NCI-H526 (cell line): ENCODE measurements at places on chromosomes 12 and 14.

DNA sequence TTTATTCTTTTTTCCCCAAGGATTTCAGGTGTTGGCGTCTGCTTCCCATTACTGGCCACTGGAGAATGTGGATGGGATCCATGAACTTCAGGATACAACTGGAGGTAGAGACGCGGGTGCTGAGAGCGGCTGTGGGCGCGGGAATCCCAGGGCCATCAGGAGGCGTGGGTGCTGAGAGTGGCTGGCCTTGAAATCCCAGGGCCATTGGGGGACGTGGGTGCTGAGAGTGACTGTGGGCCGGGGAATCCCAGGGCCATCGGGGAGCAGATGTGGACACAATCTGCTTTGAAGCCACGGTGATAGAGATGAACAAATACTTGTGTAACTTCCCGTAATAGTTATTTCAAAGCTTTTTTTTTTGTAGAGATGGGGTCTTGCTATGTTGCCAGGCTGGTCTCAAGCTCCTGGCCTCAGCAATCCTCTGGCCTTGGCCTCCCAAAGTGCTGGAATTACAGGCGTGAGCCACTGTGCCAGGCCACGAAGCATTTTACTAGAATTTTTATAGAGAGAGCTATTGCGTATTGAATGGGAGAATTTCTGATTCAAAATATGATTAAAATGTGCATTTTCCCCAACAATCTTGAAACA lies 12.8 kb downstream of the ADGRD1 start:
- DNase-seq: no peak

- no peak for DNase-seq
Observed at GRCh38 chr12:75781532-75782046, 250.0 kb downstream of the PHLDA1 start.

GRCh38 chr12:124607681-124608425 lies 40.4 kb upstream of the NCOR2 start:
- no peak for DNase-seq

DNA sequence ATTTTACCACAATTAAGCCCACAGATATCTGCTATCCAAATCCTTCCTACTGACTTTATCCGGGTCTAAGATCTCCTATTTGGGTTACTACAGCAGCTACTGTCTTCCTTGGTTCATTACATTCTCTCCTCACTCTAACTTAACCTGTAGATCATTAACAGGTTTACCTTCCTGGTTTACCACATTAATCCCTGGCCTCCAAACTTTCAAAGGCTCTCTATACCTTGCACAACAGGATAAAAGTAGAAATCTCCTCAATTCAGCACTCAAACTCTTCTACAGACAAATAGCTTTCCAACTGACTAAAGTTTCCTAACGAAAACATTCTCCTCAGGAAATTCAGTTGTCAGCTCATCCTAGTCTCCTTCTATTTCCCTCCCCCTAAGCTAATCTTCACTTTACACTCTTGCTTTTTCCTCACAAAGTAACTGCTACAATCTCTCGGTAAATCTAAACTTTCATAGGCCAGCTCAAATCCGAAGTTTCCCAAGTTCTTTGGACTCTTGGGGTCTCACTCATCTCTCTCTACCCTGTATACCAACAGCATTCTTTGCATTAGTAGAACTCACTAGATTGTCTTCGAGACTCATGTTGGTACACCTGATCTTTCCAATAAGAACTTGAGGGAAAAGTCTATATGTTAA lies 2.7 kb downstream of the BTBD7 start:
- DNase-seq: no peak

- no peak for DNase-seq
Observed at GRCh38 chr14:67765192-67765834, 51.1 kb downstream of the ZFYVE26 start.

DNA sequence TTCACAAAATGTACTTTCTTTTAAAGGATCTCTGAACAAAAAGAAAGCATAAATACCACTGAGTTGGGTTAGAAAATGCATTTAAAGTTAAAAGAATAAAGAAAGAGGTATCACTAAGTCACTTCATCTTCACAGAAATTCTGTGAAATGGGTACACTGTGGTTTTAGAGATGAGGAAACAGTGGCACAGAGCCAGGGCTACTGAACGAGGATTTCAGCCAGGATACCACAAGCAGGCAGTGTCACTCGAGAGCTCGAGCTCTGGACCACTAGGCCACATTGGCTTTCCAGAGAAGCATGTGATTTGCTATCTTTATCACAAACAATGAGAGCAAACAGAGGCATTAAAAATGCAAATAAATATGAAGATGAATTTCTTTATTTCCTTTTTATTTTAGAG lies 51.0 kb downstream of the WDHD1 start:
- DNase-seq: no peak

- DNase-seq: no peak
Observed at GRCh38 chr12:19435831-19436497, 3.3 kb upstream of the AEBP2 start.

DNA sequence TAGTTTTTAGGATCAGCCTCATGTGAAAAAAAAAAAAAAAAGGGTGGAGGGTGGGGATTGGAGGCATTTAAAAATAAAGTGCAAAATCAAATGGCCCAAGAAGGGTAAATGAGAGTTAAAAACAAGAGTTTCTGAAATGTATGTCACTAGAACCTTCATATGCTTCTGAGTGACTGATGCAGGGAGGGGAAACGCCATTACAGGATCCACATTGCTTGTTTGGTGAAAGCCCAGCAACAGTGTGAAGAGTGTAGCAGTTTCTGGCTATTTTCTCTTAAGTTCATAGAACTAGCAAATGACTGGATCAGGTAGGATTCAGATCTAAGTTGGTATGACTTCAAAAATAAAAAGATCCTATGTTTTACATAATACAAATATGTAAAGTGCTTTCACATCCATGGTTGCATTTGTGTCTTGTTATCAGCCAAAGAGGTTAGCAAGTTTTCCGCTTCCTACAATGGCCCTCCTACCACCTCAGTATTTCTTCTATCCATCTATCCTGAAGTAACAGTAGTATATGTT lies 2.9 kb downstream of the CHPT1 start:
- no peak for DNase-seq

DNA sequence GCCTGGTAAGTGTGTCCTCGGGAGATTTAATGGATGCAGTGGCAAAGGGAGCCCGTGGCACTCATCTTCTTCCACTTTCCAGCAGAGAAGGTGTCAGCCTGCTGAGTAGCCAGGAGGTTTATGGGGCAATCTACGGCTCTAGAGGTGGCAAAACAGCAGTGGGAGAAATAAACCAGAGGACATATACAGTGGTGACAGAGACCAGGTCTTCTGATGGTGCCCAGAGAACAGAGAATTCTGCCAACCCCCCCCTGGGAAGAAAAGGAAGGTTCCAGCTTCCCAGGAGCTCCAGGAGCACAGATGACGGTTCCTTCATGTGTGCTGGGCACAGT lies 43.0 kb downstream of the SMIM41 start:
- DNase-seq: no peak

DNA sequence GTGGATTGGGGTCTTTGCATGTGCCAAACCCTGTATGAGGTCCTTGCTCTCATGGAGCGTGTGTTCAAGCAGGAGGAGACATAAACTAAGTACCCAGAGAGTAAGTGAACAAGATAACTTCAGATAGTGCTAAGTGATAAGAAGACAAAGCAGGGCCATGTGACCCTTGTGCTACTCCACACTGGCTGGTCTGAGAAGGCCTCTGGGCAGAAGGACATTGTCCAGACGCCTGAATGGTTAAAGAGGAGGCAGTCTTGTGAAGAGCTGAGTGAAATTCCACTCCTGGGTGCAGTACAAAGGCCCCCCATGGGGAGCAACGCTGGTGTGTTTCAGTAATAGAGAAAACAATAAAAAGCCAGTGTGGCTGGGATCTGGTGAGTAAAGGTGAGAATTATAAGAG lies 93.3 kb upstream of the RIC8B start:
- DNase-seq: no peak

- no peak for DNase-seq
Observed at GRCh38 chr14:65033181-65033580, 46.5 kb downstream of the FNTB start.

- DNase-seq: no peak
Observed at GRCh38 chr14:76467711-76468155, 91.8 kb downstream of the ESRRB start.

DNA sequence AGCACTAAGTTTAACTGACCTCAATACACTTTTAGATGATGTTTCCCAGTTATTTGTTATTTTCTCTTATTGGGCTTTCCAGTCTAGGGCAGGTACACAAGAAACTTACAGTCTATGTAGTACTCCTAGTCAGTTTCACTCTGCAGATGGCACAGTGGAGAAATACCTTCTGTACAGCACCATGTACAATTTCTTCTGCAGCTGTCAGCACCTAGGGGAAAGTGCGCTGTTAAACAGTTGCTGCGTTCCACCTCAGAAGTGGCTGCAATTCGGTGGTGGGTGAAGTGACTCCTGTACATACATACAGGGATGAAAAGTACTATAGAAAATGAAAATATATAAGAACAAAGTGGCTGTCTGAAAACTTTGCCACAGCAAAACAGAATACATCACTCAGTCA lies 48.3 kb downstream of the NOVA1 start:
- DNase-seq: no peak

GRCh38 chr12:112711507-112711906 lies 80.0 kb upstream of the RPH3A start:
- DNase-seq: no peak

- DNase-seq: no peak
Observed at GRCh38 chr12:19443585-19443984, 4.3 kb downstream of the AEBP2 start.

DNA sequence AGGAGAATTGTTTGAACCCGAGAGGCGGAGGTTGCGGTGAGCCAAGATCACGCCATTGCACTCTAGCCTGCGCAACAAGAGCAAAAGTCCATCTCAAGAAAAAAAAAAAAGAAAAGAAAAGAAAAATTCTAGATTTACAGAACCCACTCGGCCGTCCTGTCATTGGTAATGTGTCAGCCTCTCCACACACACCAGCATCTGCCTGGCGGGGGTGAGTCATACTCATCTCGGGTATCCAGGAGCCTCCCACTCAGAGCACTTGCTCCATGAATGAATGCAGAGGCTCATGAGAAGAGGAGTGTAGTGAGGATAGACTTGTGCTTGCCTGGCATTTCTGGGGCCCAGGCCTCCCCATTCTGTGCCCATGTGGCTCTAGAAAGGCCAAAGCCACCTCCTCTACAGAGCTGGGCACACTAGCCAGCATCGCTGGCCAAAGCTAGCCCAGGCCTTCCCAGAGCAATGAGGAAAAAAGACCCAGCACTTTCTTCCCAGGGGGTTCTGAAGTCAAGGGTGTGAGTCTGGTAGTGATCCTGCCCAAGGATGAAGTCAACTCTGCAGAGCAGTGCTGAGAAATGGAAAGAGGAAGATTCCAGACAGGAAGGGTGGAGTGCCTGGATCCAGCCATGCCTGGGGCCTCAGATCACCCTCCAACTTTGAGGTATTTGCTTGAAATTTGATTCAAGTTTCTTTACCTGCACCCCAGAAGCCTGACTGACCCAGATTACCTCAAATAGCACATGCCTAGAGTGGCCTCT lies 31.2 kb upstream of the KLC1 start:
- DNase-seq: no peak

- DNase-seq: no peak
Observed at GRCh38 chr14:58131386-58131785, 20.6 kb downstream of the ARMH4 start.

- no peak for DNase-seq
Observed at GRCh38 chr12:131499160-131499863, 211.6 kb upstream of the SFSWAP start.

GRCh38 chr12:46209914-46210872 lies 58.6 kb downstream of the SLC38A1 start:
- DNase-seq: no peak

- no peak for DNase-seq
Observed at GRCh38 chr12:128920468-128920867, 67.2 kb downstream of the GLT1D1 start.

DNA sequence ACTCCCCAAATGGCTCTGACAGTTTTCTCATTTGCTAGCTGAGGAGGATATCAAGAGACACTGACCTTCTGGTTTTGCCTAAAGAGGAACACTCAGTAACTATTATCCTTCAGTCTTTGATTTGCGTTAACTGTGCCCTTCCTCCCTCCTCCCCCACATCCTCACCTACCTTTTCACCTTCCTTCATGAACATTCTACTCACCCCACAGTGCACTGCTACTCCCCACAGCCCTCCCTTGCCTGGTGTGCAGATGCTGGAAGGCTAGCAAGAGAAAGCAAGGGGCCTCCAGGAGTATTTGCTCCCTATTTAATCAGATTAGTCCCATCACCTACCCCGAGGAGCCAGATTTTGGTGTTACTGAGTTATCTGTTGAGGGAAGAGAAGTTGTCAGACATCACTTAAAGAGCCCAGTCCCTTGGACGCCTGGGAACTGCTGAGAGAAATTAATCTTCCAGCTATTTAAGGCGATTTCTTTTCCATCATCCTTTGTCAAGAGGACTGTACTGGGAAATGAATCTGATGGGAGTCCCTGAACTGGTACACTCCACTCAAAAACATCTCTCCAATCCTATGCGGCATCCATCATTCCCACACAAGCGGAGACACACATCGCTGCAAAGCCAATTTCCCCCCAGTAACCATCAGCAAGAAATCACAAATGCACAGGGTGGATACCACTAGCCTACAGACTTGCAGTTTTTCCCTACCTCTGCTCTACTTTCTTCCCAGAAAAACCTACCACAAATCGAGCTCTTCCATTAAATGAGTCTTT lies 11.5 kb downstream of the PSMB5 start:
- DNase-seq: no peak

- DNase-seq: no peak
Observed at GRCh38 chr12:127275416-127275815, 991.6 kb upstream of the TMEM132C start.

DNA sequence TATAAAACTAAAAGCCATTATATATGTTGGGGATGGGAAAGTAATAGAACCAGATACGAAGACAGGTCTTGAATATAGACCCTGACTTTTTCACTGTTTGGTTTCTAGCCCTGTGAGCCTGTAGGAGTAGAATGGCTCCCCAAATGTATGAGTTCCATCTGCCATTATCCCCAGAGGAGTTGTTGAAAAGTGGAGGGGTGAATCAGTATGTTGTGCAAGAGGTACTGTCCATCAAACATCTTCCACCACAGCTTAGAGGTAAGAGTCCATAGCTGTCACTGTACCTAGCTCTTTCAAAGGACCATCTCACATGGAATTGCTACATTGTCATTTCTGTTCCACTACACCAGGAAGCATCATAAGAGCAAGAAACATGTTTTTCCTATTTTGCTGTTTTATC lies 1.1 kb downstream of the NCAPD2 start:
- DNase-seq: no peak

- DNase-seq: no peak
Observed at GRCh38 chr12:120554678-120555077, 20.5 kb downstream of the RNF10 start.

- DNase-seq: no peak
Observed at GRCh38 chr14:90578283-90578985, 181.6 kb downstream of the CALM1 start.
